ENCODE measurements at places on chromosomes 12 and 14.

- DNase-seq = no peak
These were observed 1469.3 kb downstream of the AACS start for GRCh38 chr12:126534495-126534894.

DNA sequence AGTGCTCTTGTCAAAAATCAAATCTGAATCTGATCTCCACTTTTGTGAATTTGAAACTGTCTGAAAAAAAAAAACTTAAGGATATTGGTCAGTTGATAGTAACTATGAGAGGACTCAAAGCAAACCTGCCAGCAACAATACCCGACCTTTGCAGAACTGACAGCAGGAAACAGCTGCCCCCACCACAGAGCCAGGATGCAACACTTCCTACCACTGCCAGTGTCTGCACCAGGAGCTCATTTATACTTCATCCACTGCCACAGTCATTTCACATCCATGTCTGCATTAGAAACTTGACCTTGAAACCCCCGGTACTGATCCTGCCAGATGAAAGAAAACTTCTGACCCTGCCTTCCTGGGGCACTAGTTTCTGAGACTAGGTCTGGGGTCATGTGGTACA is 27.4 kb upstream of the RXYLT1 start:
- DNase-seq = no peak

DNA sequence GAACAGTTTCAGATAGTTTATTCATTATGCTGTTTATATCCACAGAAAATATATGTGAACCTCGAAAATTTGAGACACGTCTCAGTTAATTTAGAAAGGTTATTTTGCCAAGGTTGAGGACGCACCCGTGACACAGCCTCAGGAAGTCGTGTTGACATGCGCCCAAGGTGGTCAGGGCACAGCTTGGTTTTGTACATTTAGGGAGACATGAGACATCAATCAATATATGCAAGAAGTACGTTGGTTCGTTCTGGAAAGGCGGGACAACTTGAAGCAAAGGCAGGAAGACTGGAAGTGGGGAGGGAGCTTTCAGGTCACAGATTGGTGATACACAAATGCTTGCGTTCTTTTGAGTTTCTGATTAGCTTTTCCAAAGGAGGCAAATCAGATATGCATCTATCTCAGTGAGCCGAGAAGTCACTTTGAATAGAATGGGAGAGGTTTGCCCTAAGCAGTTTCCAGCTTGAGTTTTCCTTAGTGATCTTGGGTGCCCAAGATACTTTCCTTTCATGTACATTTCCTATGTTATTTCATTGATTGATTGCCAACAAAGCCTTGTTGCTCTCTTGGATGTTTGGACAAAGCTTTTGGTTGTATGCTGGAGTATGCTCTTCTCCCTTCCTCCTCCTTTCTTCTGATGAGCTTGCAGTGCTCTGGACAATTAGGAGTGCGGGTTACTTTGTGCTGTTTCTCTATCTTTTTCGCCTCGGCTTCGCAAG is 3.2 kb downstream of the SNAPC1 start:
- DNase-seq = no peak

DNA sequence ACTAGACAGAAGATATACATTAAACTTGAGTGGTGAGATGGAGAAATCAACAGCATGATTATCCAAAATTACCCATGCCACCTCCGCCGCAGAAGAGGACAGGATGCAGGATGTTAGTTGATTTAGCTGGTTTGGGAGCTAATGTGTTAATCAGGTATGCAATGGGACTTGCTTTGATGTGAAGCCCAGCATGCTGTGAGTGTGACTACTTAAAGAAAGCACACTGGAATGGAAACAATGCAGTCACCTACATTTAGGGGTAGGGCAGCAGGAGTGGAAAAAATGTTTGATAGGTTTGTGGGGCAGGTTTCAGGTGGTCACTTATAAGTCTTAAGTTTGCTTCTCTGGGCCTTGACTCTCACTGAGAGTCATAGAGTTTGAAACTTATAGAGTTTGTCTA is 170.0 kb upstream of the DAAM1 start:
- DNase-seq = no peak

- DNase-seq = no peak
These were observed 291.2 kb downstream of the AKAP6 start for GRCh38 chr14:32620303-32620702.

DNA sequence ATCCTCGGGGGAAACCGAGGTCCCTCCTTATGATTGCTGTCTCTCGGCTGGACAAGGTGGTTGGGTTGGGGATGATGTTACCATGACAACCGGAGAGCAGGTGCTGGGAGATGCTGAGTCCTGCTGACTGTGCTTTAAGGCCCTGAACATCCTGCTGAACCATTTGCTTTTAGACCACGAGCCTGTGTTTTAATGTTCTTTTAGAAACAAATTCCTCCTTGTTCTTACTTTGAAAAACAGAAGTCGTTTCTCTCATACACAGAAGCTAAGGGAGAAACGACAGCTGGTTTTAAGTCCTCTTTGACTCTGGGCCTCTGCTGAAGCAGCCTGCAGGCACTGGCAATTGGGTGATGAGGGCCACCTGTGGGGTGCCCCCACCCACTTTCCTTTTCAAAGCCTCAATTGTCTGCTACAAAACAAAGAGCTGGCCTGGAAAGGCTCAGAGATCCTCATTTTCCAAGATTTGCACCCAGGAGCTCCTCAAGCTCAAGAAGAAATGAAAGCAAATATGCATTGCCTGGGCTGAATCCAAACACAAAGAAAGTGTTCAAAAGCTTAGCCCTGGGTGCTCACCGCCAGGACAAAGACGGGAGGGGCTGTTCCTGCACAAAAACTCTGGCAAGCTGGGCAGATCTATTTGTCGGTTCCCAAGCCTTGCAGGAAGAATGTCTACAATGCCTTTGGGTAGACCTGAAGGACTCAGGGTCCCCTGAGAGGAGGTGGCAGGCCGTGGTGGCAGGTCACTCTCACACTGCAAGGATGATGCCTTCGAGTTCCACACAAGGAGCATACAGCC is 90.0 kb upstream of the CLMN start:
- no peak for DNase-seq

GRCh38 chr14:81868172-81868571 is 334.5 kb upstream of the SEL1L start:
- DNase-seq = no peak

DNA sequence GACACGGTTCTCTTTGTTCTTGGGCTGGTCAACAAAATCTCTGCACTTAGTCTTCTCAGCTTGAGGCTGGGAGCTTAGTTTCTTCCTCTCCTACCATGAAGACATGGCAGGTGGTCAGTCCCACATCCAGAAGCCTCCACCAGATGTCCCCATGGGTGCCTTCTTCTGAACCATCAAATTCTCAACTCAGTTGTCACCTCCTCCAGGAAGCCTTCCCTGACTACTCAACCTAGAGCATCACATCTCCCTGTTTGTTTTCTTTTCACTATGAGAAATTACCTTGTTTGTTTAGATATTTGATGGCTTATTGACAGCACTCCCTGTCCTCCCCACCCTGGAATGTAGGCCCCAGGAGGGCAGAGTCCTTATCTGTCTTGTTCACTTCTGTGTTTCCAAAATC is 84.4 kb downstream of the TBX5 start:
- DNase-seq = no peak

DNA sequence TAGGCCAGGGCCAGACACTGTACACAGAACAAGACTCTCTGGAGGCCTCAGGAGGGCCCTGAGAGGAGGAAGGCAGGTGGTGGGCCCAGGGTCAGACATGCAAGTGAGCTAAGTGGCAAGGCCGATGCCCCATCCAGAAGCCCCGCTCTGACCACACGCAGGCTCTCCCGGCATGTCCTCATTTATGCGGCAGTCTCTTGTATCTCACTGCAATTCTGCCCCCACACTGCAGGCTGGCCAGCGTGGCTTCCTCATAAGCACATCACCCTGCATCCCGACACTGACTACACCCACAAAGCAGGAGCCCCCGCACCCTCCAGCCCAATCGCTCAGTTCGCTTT is 17.5 kb downstream of the SSH1 start:
- no peak for DNase-seq

GRCh38 chr14:101090976-101091375 is 187.5 kb upstream of the RTL1 start:
- no peak for DNase-seq
